ENCODE measurements at places on chromosomes 12 and 14.

- DNase-seq = no peak
Measured at GRCh38 chr12:77943466-77943865, 112.8 kb downstream of the NAV3 start.

- no peak for DNase-seq
Measured at GRCh38 chr14:82412545-82412944, 878.9 kb upstream of the SEL1L start.

DNA sequence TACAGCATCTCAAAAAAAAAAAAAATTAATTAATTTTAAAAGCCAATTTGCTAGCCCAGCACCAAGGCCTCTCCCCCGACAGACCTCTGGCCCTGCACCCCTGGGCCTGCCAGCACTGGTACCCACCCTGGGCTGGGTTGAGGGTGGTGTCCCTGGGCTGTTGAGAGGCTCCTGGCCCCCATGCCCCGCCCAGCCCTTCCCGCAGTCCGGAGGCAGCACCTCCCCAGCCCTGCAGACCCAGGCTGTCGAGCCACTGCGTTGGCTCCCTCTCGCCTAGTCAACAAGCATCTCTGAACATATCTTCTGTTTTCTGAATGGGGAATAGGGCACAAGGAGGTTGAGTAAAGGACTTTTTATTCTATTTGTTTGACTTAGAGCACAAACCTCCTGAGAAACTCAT, 87.1 kb downstream of the FBXL14 start:
- DNase-seq = no peak

- no peak for DNase-seq
Measured at GRCh38 chr12:133081159-133081780, 547 bp downstream of the ZNF140 start.

- DNase-seq = no peak
Measured at GRCh38 chr14:96037891-96038557, 1.1 kb upstream of the C14orf132 start.

DNA sequence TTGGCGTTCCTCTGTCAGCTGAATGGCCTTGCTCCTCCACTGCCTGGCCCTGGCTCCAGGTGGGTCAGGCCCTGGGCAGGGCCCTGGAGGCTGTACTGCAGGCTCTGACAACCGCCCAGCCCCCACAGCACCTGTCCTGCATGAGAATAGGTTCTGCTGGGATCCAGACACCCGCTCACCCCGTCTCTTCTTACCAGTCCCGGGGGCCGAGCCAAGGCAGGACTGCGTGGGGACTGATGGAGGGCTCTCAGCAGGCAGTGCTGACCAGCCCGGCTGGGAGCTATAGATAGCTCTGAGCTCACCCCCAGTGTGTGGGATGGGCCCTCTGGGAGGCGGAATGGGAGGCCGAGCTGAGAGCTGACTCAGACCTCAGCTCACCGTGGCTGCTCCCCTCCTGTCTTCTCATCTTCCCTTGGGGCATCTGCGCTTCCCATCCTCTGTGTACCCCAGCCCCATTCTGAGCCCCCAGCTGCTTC, 39.6 kb downstream of the TEAD4 start:
- DNase-seq = no peak

DNA sequence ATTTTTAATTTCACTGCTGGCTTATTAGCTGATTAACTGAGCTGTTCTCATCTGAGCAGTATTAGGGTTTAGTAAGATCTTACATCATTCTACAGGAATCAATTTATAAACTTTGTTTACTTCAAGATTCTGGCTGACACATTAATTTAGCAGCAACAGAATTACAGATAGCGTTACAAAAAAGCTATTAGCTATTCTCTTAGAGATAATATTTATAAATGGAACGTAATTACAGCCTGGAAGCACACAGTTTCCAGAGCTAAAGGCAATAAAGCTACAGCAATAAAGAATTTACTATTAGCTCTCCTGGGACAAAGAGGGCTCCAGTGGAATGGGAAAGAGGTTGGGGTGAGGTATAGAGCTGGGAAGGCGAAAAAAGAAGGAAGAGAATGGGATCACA, 34.7 kb downstream of the PDE6H start:
- DNase-seq = no peak

DNA sequence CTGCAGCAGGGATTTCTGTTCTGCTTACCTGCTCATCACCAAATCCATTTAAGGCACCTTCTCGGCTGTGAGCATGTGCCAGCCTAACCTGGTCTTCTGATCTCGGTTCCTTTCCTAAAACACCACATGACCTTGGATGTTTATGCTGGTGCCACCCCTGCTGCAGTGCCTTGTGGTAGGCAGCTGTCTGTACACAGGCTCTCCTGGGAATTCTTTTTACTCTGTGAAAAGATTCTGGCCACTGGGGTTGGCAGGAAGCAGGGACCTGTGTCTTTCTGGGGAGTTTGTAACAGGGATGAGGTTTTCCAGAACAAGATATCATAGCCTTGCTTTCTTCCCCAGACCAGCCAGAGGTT, 10.4 kb upstream of the PLEKHG3 start:
- no peak for DNase-seq

- DNase-seq = no peak
Measured at GRCh38 chr12:58089588-58089987, 148.2 kb downstream of the ATP23 start.

DNA sequence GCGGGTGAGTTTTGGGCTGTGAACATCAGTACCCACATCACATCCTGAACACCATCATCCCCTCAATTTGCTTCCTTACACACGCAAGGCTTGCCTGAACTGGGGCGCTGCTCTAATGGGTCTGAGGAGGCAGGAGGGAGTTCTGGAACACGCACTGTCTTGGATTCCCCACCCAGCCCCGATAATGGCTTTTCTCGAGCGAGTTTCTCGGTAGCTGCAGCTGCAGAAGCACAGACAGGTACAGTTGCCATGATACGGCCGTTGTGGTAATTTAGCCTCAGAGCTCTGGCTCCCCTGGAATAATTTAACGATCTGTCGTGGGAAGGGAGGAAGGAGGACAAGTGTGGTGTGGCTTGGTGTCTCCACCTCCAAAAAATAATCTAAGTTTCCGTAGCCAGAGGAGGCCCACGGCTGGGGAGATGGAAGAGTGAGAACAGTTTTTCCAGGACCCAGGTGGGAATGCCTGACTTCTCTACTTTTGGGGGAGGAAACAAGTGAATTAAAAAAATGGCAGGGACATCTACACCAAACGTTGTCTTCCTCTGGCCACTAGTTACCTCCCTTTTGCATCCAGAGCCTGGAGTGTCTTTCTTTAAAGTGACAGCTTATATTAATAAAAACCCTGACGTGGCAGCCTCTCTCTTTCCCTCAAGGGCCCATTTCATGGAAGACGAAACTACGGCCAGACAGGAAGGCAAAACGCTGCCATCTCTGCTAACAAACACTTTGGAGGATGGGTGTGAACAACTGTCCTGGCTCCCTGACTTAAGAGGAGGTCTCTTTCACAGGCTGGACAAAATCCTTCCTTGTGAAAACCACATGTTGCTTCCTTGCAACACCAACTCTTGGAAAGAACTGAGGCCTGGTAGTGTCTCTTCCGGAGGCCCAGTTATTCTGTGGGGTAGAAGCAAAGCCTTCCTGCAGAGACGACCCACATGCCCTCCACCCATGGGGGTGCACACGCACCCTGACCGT, 84.8 kb downstream of the RBM19 start:
- DNase-seq = peak; percentile 41

DNA sequence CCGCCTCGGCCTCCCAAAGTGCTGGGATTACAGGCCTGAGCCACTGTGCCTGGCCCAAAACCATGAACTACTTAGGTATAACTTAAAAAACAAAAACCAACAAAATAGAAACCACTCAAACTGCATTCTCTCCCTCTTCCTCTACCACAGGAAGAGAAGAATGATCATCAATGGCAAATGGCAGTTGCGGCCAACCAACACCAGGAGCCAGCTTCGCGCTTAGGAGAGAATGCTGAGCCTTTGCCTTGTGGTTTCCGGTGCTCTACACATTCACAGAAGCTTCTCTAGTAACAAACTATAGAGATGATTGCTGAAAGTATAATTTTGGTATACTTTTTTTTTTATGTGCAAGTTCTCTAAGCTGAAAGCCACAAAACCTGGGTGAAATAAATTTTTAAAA, 17.1 kb downstream of the CATSPERB start:
- no peak for DNase-seq

DNA sequence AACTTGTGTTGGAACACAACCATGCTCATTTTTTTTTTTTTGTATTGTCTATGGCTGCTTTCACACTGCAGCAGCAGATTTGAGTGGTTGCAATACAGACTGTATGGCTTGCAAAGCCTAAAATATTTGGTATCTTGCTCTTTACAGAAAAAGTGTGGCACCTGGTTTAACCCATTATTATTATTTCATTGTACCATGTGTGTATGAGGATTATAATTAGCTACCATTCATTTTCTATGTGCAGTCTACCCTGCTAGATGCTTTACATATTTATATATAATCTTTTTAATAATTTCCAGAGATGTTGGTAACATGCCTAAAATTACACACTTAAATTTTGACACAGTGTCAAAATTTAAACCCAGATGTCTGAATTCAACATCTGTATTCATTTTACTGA, 37.7 kb downstream of the SPATS2 start:
- DNase-seq = no peak

GRCh38 chr12:15602051-15602672, 187.0 kb downstream of the EPS8 start:
- DNase-seq = no peak

GRCh38 chr12:104456417-104456949, at the start of gene CHST11:
Gene CHST11 (plus strand): TSS chr12:104456948.
- peak; percentile 93 for DNase-seq

All from NCI-H1105 (cell line).